Esophagus squamous epithelium (tissue), 5 donors: ENCODE measurements at places on chromosomes 4 and X.

DNA sequence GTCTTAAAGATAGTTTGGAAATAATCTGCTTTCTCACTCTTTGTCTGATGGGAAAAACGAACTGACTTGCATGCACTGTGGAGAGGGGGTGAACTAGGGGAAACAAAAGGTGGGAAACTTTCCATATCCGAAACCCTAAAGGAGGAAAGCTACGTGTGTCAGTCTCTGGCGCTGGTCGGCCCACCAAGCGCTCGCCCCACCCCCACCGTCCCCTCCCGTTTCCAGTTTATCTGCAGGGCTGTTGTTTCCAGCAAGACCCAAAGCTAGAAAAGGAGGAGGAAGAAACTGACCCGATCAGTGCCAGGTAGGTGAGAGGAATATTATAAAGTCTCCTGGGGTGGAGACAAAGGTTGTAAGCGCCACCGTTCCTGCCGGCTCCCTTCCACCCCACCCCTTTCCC, 552 bp downstream of the TCEAL9 start:
- DNase-seq = no peak

DNA sequence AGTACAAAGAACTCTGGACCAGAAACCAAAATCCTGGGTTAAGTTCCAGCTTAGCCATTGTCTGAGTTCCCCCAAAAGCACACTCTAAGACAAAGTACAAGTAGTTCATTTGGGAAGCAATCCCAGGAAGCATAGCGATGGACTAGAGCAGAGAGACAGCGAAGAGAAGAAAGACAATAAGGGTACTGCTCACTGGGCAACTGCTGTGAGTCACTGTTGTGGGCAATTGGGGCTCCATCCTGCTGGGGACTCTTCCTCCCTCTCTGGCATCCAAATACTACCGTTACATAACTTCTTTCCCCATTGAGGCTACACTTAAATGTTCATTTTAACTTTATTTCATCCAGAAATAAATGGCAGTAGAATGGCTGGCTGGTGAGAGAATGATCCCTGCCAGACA, 14.1 kb downstream of the SRPX start:
- DNase-seq = no peak

DNA sequence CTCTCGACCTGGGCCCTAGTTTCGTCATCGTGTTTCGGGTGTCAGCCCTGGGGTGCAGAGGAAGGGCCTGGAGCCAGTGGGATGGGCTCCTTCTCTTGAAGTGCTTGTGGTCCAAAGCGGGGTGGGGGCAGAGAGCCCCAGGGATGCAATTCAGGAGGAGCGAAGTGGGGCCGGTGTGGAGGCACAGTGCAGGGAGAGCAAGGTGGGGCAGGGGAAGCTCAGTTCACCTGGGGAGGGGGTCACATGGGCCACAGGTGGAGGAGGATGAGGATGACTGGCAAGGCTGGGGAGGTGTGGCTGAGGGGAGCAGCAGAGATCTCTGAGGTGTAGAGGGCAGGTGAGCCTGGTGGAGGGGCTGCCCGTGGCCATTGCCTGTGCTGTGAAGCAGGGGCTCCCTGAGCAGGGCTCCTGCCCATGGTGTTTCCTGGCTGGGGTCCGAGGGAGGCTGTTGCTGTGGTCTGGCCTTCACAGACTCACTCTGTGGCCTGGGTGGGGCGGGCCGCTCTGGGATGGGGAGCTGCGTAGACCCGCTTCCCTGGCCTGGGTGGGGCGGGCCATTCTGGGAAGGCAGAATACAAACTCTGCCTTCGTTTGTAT, 6.9 kb downstream of the SORCS2 start:
- no peak for DNase-seq

DNA sequence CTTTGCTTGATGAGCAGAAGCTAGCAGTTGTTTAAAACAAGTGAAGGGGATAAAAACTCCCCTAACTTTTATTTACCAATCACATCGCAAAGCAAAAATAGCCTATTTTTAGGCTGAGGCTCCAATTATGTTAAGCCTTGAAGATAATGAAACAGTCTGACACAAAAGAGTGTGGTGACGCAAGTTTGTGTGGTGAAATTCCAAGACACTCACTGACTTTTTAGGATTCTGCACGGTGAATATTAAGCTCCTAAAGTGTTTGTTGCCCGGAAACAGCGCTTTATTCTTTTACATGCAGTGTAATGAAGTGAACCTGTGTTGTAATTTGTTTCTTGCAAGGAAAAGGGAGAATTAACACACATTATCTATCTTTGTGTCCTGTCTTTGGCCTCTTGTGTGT, 74.8 kb downstream of the POLA1 start:
- DNase-seq = no peak
